ENCODE measurements at places on chromosomes 4 and X.

GRCh38 chrX:4925911-4926310, 1212.5 kb upstream of the PRKX start:
- no peak for DNase-seq

DNA sequence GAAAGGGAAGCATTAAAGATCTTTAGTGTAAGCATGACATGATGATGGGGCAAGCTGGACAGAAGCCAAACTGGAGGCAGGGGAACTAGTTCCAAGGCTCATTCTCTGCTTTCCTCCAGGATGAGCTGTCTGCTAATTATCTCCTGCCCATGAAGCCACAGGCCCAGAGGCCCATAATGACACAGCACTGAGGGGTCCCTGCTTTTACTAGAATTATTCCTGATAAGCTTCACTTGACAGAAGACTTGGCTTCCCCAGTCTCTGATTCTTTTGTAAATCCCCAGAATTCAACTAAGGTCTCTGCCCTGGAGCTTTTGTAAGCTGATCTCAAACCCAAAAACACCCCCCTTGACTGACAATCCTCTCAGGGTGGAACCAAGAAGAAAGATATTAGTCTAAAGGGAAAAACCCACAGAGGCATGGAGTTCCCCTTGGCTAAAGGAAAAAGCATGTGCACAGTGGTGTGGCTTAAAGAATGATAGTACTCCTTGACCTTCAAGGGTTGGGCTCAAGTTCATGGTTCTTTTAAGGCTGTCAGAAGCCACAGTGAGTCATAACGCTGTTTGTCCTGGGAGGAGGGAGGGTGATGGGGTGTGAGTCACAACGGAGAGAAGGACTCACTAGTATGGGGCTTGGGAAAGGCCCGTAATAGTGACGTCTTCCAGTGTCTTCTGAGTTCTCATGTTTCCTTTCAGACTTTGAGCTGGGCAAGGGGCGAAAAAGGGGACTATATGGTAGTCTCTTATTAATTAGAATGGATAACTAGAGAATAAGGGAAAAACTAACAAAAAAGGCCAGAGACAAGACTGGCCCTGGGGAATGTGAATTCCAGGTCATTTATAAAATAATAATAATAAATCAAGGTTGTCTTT, 146.0 kb upstream of the CPEB2 start:
- no peak for DNase-seq

GRCh38 chrX:100710816-100711215, 21.1 kb downstream of the SYTL4 start:
- DNase-seq: no peak

DNA sequence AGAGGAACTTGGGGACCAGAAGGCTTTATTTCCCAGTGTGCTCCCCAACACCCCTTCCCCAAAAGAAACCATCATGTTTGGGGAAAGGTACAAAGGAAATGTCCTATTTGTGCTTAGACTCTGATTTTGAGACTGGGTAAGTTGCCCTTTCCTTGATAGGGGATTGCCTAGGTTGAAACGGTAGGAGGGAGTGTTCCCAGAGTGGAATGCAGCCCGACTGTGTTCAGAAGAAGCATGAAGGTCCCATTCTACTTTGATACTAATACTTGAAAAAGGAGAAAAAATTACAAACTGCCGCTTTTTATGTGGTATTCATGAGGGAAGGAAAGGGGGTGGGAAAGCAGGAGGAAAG, 32.4 kb upstream of the TMEM131L start:
- no peak for DNase-seq

DNA sequence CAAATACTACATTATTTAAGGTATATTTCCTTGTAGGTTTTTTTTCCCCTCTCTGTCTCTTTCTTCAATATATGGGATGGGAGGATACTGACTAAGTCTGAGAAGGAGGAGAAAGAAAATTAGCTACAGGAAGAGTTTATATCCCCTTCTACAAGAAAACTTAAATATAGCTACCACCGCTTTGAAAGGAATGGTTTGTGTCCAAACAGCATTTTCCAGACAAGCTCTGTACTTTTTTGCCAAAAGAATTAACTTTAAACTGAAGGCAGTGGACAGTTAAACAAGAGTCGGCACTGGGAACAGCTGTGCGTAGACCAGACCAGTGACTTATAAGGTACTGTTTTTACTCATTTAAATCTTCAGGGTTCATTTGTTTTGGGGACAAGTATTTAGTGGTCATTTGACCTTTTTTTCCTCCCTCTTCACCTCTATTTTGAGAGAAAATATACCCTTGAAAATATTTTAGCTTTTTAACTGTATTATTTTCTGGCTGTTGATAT, 303.7 kb downstream of the ARHGAP24 start:
- no peak for DNase-seq

GRCh38 chr4:137659431-137659830, 127.1 kb upstream of the PCDH18 start:
- DNase-seq: no peak

DNA sequence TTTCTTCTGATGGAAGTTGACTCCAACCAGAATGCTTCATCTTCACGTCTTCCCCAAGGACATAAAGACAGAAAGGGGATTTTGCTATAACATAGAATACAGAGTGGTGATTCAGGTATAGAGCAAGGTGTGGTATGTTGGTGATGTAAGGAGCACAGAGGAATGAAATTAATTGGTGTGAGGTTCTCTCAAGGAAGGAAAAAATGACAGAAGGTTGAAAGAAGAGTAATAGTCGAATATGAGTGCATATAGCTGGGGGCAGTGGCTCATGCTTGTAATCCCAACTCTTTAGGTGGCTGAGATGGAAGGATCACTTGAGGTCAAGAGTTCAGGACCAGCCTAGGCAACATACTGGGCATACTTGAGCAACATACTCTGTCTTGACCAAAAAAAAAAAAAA, 20.1 kb downstream of the KIAA0232 start:
- DNase-seq: no peak

DNA sequence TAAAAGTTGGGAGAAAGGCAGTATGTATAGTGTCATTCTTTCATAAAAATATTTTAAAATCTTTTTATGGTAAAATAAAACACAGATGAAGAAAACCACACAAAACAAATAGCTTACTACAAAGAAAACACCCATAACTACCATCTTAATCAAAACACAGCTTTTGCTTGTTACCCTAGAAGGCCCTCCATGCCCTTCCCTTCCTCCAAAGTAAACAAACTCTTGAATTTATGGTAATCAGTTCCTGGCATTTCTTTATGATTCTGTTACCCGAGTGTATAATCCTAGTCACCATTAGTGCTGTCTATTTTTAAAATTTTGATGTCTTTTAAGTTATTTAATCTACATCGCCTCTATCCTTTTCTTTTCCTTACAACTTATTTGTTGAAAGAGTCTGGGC, 170.9 kb downstream of the APBB2 start:
- no peak for DNase-seq

- DNase-seq: no peak
These were observed 37.8 kb upstream of the PRPS2 start for GRCh38 chrX:12753366-12753765.
